CD4-positive, CD25-positive, alpha-beta regulatory T cell (primary cell): ENCODE measurements at places on chromosomes 5 and 9. TPM values are rescaled to one million over a fixed set of nuclear protein-coding genes. Genes with fewer than 3 reads are reported as not detected.

The MRPS2 gene
- total RNA-seq: 18.1 TPM

The SELENOP gene
- total RNA-seq: 0.62 TPM

The AHRR gene
- total RNA-seq: 4.5 TPM

The ANKRD31 gene
- total RNA-seq: 0.52 TPM

The GRM6 gene
- not detected for total RNA-seq

The SIMC1 gene
- 21.1 TPM for total RNA-seq

The HTR4 gene
- total RNA-seq: not detected

The LNPEP gene
- 95.7 TPM for total RNA-seq

The DMGDH gene
- 1.2 TPM for total RNA-seq

The BHMT2 gene
- total RNA-seq: not detected

The LHX6 gene
- total RNA-seq: not detected

The MAMDC4 gene
- 2.7 TPM for total RNA-seq

The LCN1 gene
- total RNA-seq: not detected

The CCNI2 gene
- 9.2 TPM for total RNA-seq

The STING1 gene
- 295 TPM for total RNA-seq

The CEL gene
- total RNA-seq: 0.37 TPM

The SPATA31D4 gene
- not detected for total RNA-seq

The LHX3 gene
- not detected for total RNA-seq

The DNAJC25 gene
- 2.9 TPM for total RNA-seq

The ADAMTSL2 gene
- total RNA-seq: not detected

The RBM22 gene
- 109 TPM for total RNA-seq

The CHSY3 gene
- not detected for total RNA-seq

The ABLIM3 gene
- total RNA-seq: 1.8 TPM

The TMEFF1 gene
- total RNA-seq: 0.49 TPM

The SMARCA2 gene
- 298 TPM for total RNA-seq

The TLE4 gene
- 127 TPM for total RNA-seq

The NTMT1 gene
- total RNA-seq: 37.4 TPM

The SOWAHA gene
- total RNA-seq: not detected

The NPM1 gene
- 813 TPM for total RNA-seq

The BARX1 gene
- total RNA-seq: not detected

The PCDHGA12 gene
- not detected for total RNA-seq

The FAM153A gene
- 31.8 TPM for total RNA-seq

The MOB3B gene
- 0.12 TPM for total RNA-seq

The NNT gene
- total RNA-seq: 55.3 TPM

The GRIA1 gene
- not detected for total RNA-seq

The EXD3 gene
- total RNA-seq: 27.3 TPM

The UAP1L1 gene
- total RNA-seq: 14.8 TPM

The IFNA13 gene
- not detected for total RNA-seq

The DIPK1B gene
- 1.3 TPM for total RNA-seq

The PCDHA8 gene
- total RNA-seq: not detected

The FOXD4L4 gene
- total RNA-seq: not detected

The RNF208 gene
- total RNA-seq: 1.2 TPM

The PCDHB14 gene
- not detected for total RNA-seq

The SHOC1 gene
- total RNA-seq: not detected

The TIMD4 gene
- total RNA-seq: 5.1 TPM
